ENCODE measurements at places on chromosomes 4 and X.

- no peak for DNase-seq
Measured at GRCh38 chr4:107736037-107736436, 16.0 kb upstream of the PAPSS1 start.

DNA sequence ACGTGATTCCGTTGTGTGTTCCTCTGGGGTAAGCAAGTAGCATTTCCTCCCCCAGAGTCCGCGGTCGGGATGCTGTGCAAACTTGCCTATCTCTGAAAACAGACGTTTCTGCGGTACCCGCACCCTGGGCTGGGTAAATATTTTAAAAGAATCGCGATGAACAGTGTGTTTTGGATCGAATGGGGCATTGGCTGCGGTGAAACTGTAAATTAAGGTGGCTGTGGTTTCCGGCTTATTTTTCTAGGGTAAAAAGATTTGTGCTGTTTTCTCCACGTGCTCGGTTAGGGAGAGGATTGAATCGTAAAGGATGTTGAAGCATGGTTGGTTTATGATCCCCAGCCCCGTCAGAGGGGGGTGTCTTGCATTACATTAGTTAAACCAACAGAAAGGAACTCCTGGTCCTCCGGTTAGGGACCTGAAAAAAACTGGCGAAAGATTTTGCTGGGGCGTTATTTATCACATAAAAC lies 1.2 kb downstream of the HHIP start:
- no peak for DNase-seq

- DNase-seq: no peak
Measured at GRCh38 chr4:130029442-130029841, 933.5 kb downstream of the C4orf33 start.

- no peak for DNase-seq
Measured at GRCh38 chr4:81747242-81747930, 275.7 kb upstream of the RASGEF1B start.

DNA sequence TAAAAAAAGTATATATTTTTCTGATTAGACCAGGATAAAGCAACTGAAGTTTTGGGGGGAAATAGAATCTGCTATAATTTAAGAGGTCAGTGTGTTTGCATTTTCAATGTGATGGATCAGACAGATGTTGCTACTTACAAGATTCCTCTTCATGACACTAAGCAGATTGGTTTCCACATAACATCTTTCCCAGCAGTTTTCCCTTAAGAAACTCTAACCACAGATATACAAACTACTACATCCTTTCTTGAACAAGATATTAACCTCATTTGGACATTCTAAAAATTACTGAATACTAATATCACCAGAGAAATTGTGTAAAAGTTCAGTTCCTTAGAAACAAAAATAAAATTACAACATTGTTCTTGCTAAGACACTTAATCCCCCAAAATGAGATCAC lies 106.7 kb upstream of the GUCY1A1 start:
- DNase-seq: no peak

- DNase-seq: no peak
Measured at GRCh38 chr4:5783486-5783885, 72.5 kb downstream of the EVC start.

GRCh38 chr4:26081795-26082498 lies 167.9 kb downstream of the SMIM20 start:
- no peak for DNase-seq

DNA sequence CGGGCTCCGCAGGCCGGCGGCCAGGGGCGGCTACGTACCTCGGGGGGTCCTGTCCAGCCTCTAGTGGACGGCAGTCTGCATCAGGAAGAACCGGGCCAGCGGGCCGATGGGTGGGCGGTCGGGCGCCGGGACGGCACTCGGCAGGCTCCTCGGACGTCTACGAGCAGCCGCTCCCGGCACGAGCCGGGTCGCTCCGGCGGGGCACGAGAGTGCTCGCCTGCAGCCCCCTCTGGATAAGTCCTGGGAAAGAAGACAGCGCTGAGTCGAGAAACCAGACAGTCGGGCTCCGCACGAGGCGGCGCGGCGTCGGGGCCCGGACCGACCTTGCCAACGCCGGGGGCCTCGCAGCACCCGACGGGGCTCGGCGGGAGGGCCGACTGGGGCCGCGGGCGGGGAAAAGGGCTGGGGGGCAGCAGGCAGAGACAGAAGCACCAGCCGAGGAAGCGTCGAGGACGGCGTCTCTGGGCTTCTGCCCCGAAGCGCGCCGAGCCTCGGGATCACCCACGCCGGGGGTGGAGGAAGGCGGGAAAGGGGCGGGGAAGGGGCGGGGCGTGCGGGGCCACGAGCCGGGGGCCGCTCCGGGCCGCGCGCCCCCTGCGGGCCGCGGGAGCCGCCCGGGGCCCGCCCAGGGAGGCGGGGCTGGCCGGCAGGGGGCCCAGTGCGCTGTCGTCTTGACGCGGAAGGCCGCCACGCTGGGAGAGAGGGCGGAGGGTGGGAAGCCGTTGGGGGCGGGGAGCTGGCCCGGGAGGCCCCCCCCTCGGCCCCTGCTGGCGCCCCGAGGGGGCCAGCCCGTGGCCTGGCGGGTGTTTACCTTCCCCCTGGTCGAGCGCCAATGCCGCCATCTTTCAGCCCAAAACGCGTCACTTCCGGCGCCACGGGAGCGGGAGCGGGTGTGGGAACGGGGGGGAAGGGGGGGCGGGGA lies 1.9 kb downstream of the KLHL15 start:
- DNase-seq: peak; percentile 85

DNA sequence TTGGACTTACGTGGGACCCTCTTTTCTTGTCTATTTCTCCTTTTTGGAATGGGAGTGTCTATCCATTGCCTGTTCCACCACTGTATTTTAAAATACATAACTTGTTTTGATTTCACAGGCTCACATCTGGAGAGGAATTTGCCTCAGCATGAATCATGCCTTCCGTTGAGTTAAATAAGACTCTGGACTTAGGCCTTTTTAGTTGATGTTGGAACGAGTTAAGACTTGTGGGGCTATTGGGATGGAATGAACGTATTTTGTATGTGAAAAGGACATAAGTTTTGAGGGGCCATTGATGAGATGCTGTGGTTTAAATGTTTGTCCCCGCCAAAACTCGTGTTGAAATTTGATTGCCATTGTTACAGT lies 66.2 kb downstream of the BEX3 start:
- no peak for DNase-seq

Measured in CD4-positive, alpha-beta T cell treated with Interleukin-6 for 4 hours (primary cell).